Ovary (tissue), 10 donors: ENCODE measurements at places on chromosomes 13 and 19.

DNA sequence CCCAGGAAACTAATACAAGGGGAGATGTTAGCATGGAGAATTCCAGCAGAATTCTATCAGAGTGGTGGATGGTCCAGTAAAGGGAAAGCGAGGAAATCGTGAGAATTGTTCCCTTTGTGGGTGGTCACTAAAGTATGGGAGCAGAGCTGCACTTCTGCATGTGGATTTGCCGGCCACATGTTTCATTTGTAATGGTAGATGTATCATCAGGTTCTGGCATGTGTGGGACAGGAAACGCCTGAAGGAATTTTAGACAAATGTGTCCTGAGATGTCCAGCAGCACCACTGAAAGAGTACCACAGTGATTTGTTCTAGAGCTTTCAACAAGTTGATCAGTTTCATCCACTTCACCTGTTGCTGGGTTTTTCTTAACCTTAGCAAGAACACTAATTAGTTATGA lies 308.4 kb downstream of the SHISA2 start:
- no peak for DNase-seq
- no peak overlapping the region for H3K27ac ChIP-seq
- no peaks in the 10 kb centered on the region for H3K27me3 ChIP-seq
- peaks cover under 1% of the 10 kb centered on the region for H3K4me1 ChIP-seq
- H3K36me3 ChIP-seq, result no peaks in the 10 kb centered on the region

DNA sequence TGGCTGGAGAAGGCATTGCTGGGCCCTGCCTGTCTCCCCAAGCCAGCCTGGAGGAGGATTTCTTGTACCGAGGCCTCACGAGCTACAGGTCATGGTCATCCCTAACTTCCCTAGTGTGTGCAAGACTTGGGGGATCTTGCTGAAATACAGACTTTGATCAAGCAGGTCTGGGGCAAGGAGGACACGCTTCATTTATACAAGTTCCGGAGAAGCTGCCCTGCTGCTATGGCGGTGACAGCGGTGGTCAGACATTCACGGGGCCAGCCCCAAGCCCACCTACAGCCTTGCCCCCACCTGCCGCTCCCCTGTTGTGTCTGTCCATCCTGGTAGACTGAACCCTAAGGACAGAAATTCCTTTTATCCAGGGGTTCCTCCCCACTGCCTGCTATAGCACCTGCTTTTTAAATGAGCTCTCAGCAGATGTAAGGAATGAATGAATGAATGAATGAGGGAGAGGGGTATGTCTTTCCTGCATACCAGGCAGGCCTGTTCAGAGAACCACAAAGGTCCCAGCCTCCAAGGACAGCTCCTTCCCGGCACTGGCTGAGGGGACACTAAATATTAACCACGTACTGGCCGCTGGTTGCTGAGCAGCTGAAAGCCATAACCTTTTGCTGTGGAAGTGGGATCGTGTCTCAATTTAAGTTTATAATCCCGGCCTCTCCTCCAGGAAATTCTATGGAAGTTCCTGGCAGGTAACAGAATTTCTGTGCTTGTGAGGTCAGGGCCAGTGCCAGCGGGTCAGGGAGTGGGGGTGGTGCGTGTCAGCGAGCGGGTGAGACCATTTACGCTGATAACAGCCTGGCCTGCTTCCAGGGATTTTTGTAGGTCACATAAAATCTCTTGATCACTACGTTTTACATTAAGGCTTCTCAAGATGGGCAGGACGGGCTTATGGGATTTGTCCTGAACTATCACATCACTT lies 27.1 kb downstream of the TSSK6 start:
- no peaks in the 10 kb centered on the region for H3K27me3 ChIP-seq
- no peaks in the 10 kb centered on the region for H3K36me3 ChIP-seq
- H3K27ac ChIP-seq, result no peak overlapping the region
- H3K4me3 ChIP-seq, result no peak overlapping the region

DNA sequence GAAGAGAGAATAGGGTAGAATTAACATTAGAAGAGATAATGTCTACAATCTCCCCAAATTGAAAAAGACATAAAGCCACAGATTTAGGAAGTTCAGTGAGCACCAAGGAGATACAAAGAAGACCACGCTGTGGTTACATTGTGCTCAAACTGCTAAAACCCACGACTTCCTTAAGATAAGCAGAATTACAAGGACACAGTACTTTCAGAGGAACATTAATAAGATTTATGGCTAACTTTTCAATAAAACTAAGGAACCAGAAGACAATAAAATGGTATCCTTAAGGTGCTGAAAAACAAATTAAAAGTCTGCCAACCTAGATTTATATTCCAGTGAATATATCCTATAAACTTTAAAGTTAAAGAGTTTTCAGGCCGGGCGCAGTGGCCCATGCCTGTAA lies 7.4 kb upstream of the IL17D start:
- no peaks in the 10 kb centered on the region for H3K27me3 ChIP-seq
- no peak for DNase-seq

GRCh38 chr19:11005521-11005920 lies 44.7 kb downstream of the SMARCA4 start:
- no peak overlapping the region for H3K27ac ChIP-seq
- no peaks in the 10 kb centered on the region for H3K4me1 ChIP-seq
- no peaks in the 10 kb centered on the region for H3K36me3 ChIP-seq
- H3K27me3 ChIP-seq, result no peaks in the 10 kb centered on the region
- no peak overlapping the region for H3K4me3 ChIP-seq
- no peak for DNase-seq

GRCh38 chr19:40274585-40275544 lies 10.3 kb downstream of the AKT2 start:
- no peaks in the 10 kb centered on the region for H3K27me3 ChIP-seq
- no peak overlapping the region for H3K4me3 ChIP-seq
- H3K36me3 ChIP-seq, result no peaks in the 10 kb centered on the region
- no peak overlapping the region for H3K27ac ChIP-seq
- no peak for DNase-seq

- no peaks in the 10 kb centered on the region for H3K36me3 ChIP-seq
- DNase-seq, result no peak
- no peak overlapping the region for H3K4me3 ChIP-seq
- no peak overlapping the region for H3K27ac ChIP-seq
- H3K27me3 ChIP-seq, result no peaks in the 10 kb centered on the region
These were observed 90.4 kb downstream of the PCCA start for GRCh38 chr13:100179276-100179675.
